ENCODE measurements at places on chromosomes 6 and 20.
A peak's percentile ranks its signal among the peaks of the same experiment; 100 is the strongest.

- no peak for DNase-seq
These were observed 4.7 kb downstream of the GMPR start for GRCh38 chr6:16243055-16243454.

GRCh38 chr6:125899726-125900182, 56.8 kb upstream of the HINT3 start:
- DNase-seq = peak; percentile 93

DNA sequence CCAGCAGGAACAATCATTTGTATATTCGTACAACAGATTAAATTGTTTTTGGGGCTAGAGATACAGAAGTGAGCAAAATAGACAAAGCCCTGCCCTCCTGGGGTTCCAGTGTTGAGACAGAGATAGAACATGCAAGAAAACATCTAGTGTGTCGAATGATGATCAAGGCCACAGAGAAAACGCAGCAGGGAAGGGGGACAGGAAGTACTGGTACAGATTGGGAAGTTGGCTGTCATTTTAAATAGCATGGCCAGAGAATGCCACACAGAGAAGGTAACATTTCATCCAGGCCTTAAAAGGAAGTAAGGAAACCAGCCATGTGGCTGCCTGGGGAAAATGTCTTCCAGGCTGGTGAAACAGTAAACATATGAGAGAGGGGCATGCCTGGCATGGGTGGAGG, 202.6 kb upstream of the MYLIP start:
- DNase-seq = no peak

DNA sequence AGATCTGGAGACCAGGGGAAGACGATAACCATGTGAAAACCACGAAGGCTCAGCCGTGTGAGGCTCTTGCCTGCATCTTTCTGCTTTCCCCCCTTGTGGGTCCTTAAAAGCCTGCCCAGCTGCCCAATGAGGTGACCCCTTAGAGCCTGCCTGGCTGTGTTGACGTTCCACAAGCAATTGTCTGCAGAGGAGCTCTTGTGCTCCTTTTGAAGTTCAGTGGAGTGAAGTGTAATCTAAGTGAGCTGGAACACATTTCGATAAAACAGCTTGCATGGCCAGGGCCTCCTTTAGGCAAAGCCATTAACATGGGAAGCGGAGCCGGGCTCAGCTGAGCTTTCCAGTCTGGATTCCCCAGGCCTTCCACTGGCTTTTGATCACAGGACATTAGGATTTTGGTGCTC, 27.3 kb upstream of the TCP11 start:
- DNase-seq = no peak

DNA sequence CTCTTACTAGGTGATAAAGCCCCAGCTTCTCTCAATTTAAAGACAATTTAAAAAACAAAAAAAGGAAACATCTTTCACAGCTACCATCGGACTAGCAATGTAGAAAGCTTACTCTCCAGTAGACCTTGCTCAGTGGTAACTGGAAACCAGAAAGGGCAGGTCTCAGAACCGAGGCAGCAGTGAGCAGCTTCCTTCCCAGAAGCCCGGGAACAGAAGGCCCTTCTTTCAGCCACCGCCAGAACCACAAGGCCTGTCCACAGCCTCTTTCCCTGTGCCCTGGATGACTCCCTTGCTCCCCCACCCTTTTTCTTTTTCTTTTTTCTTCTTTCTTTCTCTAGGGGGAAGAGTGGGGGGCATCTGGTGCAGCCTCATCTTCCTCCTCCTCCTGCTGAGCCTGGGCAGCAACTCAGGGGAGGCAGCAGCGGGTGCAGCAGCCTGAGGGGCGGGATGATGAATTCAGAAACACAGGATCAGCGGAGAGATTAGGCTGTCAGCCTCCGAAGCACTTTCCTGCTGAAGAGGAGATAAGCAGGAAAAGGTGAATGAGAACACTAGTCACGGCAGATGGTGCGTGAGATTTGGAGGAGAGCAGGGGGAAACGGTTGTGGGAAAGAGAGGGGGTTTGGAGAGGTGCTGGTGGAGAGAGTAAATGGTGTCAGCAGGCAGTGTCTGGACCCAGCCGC, 158.5 kb downstream of the ID4 start:
- peak; percentile 96 for DNase-seq

DNA sequence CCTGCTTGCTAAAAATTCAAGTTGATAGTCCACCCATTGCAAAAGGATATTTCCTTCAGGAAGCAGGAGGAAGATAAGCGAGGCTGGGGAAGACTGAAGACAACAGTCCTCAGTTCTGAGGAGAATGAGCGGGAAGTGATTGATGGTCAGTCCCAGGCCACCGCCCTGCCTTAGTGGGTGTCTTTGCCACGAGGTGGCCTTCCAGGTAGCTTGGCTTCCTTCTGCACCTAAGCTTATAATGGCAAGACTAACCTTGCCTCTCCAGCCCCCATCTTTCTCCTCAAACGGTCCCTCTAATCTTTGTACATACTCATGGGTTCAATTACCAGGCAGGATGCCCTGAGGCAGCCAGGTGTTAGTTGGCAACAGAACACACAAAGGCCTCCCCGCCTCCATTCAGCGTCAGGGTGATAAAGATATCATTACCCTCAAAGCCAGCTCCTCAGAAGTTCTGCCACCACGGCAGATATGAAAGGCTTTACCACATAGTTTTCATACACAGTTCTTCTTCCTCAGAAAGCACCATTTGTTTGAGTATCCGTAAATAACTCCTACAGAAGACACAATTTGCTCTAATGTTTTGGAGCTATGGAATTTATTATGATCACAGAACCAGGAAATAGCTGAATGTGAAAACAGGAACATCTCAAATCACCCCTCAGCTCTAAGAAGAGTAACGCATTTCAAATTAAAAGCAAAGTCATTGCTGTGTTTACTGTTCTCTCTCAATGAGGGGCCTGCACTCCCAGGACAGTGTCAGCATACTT, 249.4 kb downstream of the ATXN1 start:
- DNase-seq = no peak

DNA sequence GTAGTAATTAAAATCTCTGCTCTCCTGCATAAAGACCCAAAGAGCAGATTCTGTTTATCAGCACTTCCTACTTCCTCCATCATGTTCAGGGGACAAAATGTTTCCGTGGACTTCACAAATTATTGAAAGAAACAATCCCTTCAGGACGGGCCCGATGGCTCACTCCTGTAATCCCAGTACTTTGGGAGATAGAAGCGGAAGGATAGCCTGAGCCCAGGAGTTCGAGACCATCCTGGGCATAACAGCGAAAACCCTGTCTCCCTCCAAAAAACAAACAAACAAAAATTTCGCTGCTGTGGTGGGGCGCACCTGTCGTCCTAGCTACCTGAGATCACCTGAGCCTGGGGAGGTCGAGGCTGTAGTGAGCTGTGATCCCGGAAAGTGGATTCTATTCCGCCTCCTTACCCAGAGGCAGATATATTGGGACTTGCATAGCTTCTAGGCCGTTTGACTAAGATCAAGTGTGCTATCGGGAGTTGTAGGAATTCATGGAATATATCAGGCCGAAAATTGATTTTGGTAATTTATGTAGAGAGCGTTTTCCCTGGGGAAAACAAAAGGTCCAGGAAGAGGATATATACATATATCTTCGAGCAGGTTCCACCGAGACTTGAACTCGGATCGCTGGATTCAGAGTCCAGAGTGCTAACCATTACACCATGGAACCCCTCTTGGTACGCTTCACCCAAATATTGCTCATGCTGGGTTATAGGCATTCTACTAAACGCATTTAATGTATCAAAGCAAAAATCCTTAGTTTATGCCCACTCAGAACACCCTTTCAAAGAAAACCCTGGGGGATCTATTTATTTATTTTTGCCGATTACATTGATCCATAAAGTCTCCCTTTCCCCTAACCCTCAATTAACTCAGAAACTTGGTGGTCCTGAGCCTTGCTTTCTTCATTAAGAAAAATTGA, 74.5 kb upstream of the ZNF184 start:
- peak; percentile 49 for DNase-seq

DNA sequence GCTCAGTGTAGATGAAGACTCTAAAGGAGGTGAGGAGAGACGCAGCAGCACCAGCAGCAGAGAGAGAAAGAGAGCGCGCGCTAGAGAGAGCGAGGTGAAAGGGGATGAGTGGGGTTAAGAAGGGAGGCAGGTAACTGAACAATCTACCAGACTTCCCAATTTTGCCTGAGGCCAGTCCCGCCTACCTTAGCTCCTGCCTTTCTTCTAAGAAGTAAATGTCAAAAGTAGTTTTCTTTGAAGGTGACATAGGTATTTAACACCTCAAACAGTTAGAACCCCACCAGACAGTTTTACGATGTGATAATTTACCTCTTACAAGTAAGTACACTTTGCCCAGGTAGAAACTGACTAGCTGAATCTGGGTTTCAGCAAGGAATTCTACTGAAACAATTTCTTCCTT, 132.0 kb upstream of the EEF1E1 start:
- DNase-seq = no peak

DNA sequence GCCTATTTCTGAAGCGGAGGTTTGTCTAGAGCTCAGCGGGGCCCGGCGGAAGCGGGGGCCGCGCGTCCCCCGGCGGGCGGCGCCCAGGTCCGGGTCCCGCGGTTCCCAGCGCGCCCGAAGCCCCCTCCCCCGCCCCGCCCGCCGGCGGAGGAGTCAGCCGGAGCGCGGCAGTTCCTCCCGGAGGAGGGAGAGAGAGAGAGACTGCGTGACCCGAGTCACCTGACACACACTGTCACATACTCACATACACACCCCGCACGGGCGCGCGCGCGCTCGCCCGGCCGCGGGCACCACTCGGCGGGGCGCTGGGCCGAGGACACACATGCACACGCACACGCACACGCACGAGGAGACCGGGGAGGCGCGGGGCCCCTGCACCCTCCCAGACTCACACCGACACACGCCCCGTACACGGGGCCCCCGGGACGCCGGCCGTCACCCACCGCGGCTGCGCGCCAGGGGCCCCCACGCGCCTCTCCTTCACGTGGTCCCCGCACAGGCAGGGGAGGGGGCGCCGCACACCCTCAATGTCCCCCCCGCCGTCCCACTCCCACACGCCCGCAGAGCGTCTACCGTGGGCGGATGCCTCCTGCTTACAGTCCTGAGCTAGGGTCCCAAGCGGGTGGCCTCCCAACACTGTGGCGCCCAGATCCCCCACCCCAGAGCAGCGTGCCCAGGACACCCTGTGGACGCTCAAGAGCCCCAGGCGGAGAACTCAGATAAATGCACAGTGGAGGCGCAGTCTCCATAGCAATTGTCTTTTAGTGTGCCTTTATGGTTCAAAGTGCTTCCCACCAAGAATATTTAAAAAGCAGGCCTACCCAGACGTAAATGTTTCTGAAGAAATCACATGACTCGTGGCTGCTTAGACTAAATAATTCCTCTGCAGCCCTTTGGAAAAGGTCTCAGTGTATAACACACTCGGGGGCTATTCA, at the start of gene RRAGD:
RRAGD (minus strand) TSS at position 203 of the 935 bp plus-strand sequence. CDS start 280 bp downstream, outside the sequence.
- DNase-seq = peak; percentile 82

DNA sequence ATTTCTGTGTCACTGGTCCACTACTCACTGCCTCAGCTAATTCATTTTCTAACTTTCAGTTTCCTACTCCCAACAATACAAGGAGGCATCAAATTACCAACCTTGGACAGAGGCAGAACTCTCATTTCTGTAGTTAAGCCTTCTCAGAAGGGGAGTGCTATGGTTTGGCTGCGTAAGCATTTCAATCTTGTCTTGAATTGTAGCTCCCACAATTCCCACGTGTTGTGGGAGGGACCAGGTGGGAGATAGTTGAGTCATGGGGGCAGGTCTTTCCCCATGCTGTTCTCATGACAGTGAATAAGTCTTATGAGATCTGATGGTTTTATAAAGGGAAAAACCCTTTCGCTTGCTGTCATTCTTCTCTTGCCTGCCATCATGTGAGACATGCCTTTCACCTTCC, 22.9 kb downstream of the HLA-DRA start:
- DNase-seq = no peak

GRCh38 chr20:31596831-31597480, 8.1 kb upstream of the ID1 start:
- no peak for DNase-seq

DNA sequence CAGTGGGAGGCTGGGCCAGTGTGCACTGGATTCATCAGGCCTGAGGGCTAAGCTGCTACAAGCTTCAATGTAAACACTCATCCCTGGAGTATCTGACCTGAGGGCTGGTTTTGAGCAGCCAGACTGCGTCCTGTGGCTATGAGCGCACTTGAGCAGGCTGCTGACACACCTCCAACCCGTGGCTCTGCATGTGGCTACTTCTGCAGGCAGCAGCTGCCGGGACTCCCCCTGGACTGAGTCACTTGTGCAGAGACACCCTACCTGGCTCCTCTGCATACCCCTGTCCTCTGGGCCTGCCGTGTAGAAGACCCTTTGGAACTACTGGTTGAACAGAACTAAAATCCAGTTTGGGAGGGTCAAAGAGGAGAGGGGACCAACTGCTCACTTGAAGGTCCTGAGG, 172.0 kb downstream of the SCP2D1 start:
- no peak for DNase-seq

GRCh38 chr6:125963817-125964216, 7.2 kb downstream of the HINT3 start:
- no peak for DNase-seq

DNA sequence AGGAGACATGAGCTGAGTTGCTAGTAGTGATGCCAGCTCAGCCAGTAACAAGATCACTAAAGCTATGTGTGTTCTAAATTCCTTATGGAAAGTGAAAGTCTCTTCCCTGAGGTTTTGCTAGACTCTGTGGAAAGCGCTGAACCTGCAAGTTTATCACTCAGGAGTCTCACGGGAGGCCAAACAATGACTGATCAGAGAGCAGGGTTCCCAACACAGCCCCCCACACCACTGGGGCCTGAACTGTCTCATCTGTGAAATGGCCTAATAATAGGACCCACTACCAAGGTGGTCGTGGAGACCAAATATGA, 19.9 kb downstream of the ACSS1 start:
- DNase-seq = no peak

- DNase-seq = no peak
These were observed 74.0 kb upstream of the GLP1R start for GRCh38 chr6:38974389-38975151.

DNA sequence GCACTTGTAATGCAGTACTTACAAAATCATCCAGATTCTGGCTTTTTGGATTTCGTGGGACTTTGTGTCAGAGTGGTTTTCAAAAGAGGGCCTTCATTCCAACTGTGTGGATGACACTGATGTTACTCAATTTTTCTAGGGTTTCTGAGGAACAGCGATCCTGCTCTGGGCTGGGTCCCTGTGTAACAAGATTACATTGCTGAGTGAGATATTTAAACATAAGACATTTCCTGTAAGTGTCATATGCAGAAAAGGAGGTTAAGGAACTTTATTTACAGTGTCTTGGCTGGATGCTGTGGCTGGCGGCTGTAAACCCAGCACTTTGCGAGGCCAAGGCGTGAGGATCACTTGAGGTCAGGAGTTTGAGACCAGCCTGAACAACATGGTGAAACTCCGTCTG, 6.7 kb downstream of the ZFAND3 start:
- DNase-seq = no peak

DNA sequence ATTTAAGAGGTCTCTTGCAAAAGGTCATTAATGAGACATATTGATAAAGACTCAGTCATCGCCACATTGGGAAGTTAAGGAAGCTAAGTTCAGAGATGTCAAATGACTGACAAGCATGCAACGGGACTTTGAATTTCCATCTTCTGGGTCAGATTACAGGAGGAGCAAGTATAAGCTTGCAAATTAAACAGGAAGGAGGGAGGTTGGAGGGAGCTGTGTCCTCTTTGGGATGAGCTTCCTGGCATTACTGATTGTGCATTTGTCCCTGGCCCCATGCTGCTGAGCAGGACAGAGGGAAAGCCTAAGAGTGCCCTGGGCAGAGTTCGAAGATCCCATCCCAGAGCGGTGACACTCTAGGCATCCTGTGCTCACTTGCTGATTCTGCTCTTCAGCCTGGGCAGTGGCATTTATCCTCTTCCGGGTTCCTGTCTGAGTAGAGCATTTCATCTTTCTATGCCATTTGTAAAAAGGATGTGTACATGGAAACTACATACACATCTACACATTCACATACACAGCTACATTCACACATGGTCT, 40.5 kb downstream of the SLC22A1 start:
- DNase-seq = no peak

Measured in NCI-H524 (cell line).